Right lung (tissue), 10 donors: ENCODE measurements at places on chromosomes 3 and 15. TPM values are rescaled to one million over a fixed set of nuclear protein-coding genes. Genes with fewer than 3 reads are reported as not detected.

DNA sequence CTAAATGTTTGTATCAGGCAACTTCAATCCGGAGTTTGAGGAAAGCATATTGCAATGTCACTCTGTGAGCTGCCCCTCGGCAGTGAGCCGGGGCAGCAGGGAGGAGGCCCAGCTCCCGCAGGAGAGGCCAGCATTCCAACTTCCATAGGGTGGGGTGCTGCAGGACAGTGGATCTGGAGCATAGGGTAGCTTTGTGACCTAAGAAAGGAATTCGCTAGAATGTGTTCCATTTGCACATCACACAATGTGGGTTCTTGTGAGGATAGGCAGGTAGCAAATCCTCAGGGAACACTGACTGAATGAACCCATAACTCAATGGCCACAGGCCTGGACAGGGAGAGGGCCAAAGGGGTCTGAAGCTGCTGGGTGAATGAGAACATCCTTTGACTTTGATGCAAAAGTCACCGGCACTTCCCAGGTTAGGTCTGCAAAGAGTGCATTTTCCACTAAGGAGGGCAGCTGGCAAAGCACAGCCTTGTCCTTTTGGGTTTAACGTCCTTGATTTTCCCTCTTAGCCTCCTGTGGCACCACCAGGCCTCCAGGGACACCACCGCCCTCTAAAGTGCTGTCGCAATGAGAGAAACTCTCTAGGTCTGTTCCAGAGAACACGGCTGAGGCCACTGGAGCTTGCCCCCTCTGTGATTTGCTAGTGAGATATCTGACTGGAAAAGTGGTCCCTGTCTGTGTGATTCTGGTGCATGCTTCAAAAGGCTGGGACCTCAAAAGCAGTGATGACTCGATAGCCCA lies 36.2 kb downstream of the GABRB3 start:
- no peak for DNase-seq

GRCh38 chr3:183790700-183791099 lies 34.7 kb downstream of the MAP6D1 start:
- no peak for DNase-seq

- no peak for DNase-seq
Measured at GRCh38 chr15:51255533-51255932, 82.9 kb downstream of the CYP19A1 start.

DNA sequence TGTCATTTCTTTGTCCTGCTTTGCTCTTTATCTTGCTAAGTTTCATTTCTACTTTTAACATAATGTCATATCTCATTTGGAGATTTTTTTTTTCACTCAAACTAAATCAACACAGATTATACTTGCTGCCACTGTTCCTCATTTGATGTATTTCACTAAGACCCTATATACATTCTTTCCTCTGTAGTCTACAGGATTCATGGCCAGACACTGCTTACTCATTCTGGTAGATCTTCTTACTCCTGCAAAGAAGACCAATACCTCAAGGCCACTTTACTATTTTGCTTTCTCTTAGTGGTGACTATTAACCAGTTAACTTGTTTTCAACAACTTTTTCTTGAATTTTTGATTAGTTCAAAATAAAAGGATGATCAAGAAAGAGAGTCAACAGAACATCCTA lies 26.6 kb downstream of the SLC24A5 start:
- DNase-seq, result no peak

DNA sequence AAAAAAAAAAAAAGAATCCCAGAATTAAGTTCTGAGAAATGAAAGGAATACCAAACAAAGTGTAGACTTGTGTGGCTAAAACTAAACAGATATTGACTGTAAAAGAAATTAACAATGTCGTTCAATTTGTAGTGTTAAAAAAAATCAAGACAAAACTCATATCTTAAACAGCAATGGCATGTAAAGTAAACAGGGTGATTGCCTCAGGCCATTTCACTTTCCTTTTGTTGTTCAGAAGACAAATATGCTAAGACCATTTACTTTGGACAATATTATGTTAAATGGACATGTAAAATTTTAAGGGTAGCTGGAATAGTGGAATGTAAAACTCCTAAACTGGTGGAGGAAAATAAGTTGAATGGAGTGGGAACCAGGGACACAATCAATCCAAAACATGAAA lies 139.1 kb downstream of the RTP4 start:
- no peak for DNase-seq

DNA sequence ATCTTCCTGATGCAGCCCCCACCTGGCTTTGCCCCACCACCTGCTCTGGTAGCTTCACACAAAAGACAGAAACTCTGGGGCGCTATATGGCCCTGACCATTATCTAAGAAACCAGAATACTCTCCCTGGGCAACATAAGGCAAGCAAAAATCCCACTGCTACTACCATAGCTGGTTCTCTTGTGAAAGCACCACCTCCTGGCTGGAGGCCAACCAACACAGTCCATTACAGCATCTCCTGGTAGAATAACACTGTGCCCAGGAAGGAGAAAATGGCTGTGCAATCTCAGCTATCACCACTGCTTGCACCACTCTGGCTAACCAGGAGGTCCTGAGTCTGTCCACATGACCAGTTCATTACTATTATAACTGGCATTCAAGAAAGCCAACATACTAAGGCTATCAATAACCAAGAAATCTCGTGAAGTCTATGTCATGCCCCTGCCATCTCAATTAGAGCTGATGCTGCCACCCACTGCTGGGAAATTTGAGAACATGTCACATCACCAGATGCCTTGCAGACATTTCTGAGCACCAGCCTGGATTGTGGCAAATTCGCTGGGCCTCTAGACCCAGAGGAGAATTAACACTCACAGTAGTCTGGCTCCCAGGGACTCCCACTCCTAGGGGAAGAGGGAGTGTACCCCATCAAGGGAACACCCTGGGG lies 1114.8 kb downstream of the ROBO2 start:
- DNase-seq, result no peak

DNA sequence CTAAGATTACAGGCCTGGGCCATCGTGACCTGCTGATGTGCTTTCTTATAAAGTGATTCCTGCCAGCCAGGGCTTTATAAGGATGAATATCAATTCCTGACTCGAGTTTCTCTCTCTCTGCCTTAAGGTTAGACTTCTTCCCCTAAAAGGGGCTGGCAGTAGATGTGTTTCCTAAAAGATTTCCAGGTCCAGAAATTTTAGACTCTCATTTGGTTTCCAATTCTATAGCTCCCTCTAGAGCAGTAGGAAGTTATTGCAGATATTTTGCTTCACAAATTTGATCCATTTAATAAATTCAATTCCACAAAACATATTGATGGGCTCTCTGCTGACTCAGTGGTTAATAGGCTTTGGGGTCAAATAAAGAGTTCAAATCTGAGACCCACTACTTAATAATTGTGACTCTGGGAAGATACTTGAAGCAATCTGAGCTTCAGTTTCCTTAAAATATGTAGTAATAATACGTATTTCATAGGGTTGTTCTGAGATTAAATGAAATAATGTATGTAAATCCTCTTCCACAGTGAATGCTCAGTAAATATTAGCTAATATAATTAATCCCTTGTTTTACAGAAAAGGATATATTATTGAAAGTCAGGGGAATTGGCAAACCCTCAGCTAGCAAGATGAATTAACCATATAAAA lies 2.1 kb downstream of the TRIM69 start:
- DNase-seq, result no peak

DNA sequence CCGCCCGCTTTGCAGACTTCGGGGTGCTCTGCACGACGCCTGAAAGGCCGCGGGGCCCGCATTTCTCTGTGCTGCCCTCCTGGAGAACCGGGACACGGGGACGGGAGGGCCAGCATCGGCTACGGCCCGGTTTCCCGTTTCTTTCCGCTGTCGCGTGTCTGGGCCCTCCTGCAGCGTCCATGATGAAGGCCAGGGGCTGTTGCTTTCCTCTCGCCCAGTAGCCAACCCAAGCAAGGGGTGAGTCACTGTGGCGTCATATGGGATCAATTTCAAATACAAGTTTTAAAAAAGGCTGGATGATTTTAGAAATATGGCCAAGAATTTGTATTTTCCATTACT lies 435 bp downstream of the SLC35G2 start:
- DNase-seq, result no peak

The FRG2C gene
- polyA plus RNA-seq, result not detected

The SLC15A2 gene
- polyA plus RNA-seq, result 29.5 TPM

The TM4SF4 gene
- 0.13 TPM for polyA plus RNA-seq
